ENCODE measurements at places on chromosomes 16 and 17. TPM values are rescaled to one million over a fixed set of nuclear protein-coding genes. Genes with fewer than 3 reads are reported as not detected.

- DNase-seq = no peak
These were observed 13.0 kb downstream of the TLE7 start for GRCh38 chr16:71428883-71429282.

GRCh38 chr16:20881503-20881878, 18.7 kb downstream of the DCUN1D3 start:
- no peak for DNase-seq

GRCh38 chr17:68221786-68222185, 26.1 kb upstream of the AMZ2 start:
- no peak for DNase-seq

GRCh38 chr17:73564843-73565242, 79.4 kb downstream of the SDK2 start:
- no peak for DNase-seq

DNA sequence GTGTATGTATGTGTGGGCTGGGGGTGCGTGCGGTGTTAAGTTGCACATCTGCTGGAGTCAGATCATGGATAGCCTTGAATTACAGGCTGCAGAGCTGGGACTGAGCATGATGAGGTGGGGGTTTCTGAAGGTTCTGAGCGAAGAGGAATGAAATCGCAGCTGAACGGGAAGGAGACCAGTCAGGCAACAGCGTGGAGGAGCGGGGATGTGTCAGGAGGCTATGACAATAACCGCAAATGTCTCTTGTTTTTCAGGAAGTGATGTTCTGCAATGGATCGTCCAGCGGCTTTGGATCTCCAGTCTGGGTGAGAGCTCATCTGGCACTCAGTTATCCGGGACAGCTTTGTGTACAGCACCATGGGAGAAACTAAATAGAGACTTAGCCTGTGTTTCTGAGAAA, 20.9 kb downstream of the RGS9 start:
- no peak for DNase-seq

The MRPL10 gene
- 67.2 TPM for total RNA-seq

The TMEM106A gene
- total RNA-seq = 3.7 TPM

- DNase-seq = no peak
These were observed 81.8 kb downstream of the TRIM37 start for GRCh38 chr17:59024916-59025315.

GRCh38 chr16:84605339-84605848, 12.5 kb downstream of the COTL1 start:
- no peak for DNase-seq

The TBC1D3I gene
- 0.35 TPM for total RNA-seq

The ZNF629 gene
- 20.0 TPM for total RNA-seq

The NPLOC4 gene
- 104 TPM for total RNA-seq

The CBX8 gene
- total RNA-seq = 1.2 TPM

GRCh38 chr16:52578007-52578828, 31.3 kb upstream of the TOX3 start:
- DNase-seq = no peak

GRCh38 chr17:82938873-82939620, 99.2 kb upstream of the ZNF750 start:
- DNase-seq = no peak

DNA sequence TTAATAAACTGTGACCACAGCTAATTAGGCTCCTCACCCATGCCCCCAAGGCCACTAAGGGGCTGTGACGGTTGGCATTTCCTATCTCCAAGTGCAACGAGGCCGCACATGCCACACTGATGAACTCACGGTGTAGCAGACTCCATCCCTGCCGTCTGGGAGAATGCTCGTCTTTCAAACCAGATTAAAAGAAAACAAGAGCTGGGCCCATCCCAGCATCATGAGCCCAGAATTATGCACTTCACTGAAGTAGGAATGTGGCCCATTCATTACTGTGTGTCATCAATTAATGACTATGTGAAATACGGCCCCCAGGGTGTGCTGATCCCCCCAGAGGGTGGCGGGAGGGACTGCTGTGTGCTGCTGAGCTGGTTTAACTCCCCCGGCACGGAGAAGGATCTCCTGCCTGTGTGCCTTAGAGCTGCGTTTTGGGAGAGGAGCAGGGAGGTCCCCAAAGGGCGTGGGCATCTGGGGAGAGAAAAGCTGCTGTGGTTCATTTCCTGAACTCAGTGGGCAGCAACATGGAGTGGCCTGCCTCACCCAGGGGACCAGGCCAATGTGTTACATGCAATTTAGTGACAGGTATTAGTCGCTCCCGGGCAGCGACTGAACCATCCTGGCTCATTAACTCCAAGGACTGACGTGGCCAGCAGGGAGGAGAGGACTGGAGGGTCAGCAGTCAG, 194.5 kb downstream of the FOXL1 start:
- no peak for DNase-seq

The TOP2A gene
- 230 TPM for total RNA-seq

The OMG gene
- not detected for total RNA-seq

The IRX3 gene
- 2.4 TPM for total RNA-seq

- DNase-seq = no peak
These were observed 44.9 kb upstream of the TRAP1 start for GRCh38 chr16:3762107-3762750.

The TEKT3 gene
- total RNA-seq = 0.57 TPM

DNA sequence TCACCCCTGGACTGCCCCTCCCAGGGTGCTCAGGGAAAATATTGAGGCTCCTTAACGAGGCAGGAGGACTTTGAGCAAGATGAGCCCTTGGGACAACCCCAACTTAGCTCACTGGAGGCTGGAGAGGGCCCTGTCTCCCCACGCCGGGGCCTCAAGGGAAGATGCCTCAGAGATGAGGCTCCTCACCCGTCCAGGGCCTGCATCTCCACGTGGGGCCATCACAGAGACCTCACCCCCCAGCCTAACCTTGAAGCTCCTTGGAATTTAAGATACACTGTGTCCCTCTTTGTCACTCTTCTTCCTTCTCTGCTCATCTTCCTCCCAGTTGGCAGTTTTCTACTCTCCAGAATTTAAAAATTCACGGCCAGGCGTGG, 11.2 kb downstream of the COX4I1 start:
- no peak for DNase-seq

DNA sequence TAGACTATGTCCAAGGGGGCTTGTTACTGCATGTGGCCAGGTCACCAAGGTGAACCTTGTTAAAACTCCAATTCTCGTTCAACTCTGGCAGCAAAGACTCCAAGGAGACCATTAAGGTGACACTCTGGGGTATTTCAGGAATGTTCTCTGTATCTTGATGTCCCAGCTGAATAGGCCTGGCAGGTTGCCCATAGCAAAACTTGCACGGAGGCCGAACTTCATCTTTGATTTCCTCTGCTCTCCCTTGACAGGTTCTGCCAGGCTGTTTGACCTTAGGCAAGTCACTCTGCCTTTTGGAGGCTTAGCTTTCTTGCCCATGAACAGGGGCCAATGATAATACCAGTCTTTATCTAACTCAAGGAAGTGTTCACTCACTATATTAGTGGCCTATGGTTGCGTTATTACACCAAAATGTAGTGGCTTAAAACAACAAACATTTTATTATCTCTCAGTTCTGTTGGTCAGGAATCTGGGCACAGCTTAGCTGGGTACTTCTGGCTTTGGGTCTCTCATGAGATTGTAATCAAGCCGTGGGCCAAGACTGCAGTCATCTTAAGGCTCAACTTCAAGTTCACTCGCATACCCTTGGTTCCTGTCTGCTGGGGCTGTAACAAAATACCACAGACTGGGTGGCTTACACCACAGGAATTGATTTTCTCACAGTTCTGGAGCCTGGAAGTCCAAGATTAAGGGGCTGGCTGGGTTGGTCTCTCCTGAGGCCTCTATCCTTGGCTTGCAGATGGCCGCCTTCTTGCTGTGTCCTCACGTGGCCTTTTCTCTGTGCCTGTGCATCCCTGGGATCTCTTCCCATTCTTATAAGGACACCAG, 168.5 kb downstream of the UTP18 start:
- DNase-seq = no peak

DNA sequence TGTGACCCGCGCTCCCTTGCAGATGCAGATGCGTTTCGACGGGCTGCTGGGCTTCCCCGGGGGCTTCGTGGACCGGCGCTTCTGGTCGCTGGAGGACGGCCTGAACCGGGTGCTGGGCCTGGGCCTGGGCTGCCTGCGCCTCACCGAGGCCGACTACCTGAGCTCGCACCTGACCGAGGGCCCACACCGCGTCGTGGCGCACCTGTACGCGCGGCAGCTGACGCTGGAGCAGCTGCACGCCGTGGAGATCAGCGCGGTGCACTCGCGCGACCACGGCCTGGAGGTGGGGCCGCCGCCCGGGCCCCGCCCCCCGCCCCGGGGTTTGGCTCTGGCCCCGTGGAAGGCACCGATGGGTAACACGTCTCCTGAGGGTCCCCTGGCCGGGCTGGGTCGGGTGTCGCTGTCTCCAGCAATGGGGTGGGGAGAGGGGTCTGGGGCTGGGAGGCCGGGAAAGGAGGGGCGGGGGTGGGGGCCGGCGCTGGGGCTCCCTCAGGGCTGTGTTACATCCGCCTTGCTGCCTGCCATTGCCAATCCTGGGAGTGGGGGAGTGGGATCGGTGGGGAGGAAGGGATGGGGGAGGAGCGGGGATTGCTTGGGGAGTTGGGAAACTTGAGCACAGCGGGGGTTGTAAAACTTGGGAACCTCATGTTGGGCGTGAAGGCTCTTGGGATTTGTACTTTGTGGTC, 737 bp downstream of the NUDT16L1 start:
- DNase-seq = peak; percentile 49

- peak; percentile 27 for DNase-seq
These were observed 216.9 kb upstream of the CHMP6 start for GRCh38 chr17:80774643-80775281.

DNA sequence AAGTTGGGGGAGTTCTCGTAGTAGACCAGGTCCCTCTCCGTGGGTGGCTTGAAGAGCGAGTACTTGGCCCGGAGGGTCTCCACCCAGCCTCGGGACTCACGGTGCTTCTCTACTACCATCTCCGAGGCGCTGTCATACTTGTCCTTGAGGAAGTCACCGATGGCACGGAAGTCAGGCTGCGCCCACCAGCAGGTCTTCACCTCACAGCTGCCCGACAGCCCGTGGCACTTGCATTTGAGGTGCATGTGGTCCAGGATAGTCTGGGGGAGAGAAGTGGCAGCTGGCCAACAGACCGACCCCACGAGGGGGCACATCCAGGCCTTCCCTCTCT, 50.0 kb downstream of the WNT3 start:
- DNase-seq = no peak

GRCh38 chr17:82349287-82349701, 9.8 kb upstream of the TEX19 start:
- no peak for DNase-seq

DNA sequence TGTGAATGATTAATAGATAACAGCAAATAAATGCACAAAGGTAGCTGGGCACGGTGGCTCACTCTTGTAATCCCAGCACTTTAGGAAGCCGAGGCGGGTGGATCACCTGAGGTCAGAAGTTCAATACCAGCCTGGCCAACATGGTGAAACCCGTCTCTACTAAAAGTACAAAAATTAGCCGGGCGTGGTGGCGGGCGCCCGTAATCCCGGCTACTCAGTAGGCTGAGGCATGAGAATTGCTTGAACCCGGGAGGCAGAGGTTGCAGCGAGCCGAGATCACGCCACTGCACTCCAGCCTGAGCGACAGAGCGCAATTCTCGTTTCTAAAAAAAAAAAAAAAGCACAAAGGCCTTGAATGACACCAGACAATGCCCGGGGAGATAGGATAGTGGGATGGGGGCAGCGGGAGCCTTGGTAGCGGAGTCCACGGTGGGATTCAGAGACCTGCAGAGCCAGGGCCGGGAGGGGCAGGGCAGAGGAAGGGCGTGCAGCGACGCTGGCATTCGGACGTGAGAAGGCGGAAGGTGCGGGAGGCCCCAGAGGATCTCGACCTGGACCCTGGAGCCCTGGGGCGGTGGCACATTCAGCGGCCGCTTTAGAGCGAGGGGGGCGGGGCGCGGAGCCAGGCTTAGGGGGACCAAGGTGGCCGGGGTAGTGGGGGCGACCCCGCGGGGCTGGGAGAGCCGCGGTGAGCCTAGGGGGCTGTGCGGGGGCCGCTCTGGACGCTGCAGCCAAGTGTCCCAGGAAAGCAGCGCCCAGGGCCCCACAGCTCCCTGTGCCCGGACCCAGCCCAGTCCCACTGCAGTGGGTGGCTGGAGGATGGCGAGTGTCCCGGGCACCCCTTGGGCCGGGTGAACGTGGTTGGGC, 999 bp upstream of the FLYWCH2 start:
- DNase-seq = no peak

DNA sequence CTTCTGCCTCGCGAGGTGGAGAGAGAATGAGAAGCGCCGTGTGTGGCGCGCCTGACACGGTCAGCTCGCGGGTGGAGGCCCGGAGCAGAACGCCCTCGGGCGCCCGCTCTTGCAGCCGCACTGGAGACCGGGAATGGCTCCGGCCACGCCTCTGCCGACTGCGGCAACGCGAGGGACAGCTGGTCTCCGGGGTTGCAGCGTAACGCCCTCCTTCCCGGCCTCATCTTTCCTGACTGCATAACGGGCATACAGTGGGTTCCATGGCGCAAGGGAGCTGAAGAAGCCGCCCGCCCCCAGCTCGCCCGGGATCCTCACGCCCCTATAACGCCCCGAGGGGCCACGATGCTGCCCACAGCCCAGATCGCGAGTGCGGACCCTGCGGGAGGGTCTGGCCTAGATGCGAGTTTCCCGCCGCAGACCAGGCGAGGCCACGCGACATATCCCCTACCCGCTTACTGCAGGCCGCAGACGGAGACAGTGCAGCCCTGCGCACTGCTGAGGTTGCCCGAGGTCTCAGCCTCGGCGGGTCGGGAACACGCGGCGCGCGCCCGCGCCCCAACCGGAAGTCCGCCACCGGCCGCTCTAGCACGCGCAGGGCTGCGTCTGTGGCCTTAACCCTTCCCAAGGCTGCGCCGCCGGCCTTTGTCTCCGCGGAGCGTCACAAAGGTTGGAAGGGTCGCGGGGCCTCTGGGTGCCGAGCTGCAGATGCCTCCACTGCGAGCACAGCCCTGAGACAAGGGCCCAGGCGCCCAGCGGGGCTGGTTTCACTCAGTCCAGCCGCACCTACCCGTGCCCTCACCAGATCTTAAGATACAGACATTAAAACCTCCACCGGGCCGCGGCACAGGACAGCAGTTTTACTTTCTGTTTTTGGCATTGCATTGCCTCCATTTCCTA, 18.8 kb downstream of the BCL7C start:
- DNase-seq = peak; percentile 90

GRCh38 chr17:489758-490329, 137.2 kb upstream of the RPH3AL start:
- peak; percentile 62 for DNase-seq

DNA sequence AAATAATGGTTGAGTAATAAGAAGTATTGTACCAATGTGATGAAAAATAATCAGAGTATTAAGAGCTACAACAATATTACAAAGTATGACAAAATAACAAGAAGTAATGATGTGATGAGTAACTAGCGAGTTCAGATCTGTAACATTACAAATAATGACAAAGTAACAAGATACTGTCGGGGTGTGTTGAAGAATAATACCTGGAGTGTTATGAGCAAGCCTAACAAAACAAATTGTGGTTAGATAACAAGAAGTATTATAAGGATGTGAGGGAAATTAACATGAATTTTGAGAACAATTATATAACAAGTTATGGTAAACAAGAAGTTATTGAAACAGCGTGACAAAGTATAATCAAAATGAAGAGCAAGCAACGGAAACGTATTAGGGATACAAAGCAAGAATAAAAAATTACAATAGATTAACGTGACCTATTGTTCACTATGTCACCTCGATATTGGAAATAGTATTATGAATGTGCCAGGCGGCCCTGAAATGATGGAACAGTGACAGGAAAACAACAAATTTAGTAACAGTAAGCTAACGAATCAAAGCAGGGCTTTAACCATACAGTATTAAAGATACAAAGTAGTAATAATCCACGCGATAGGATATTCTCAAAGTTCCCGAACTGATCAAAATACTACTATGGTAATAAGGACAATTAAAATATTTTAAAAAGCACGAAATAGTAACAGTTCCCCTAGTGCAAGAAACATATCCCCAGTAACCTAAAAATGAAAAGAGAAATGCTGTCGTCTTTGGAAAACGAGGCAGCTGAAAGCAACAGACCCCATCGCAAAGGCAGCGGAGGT, 1.6 kb downstream of the TBX4 start:
- no peak for DNase-seq

The HIC1 gene
- 2.7 TPM for total RNA-seq

Data from H9 (cell line).